RPMI7951 (cell line): ENCODE measurements at places on chromosomes 4 and X.
A peak's percentile ranks its signal among the peaks of the same experiment; 100 is the strongest.

DNA sequence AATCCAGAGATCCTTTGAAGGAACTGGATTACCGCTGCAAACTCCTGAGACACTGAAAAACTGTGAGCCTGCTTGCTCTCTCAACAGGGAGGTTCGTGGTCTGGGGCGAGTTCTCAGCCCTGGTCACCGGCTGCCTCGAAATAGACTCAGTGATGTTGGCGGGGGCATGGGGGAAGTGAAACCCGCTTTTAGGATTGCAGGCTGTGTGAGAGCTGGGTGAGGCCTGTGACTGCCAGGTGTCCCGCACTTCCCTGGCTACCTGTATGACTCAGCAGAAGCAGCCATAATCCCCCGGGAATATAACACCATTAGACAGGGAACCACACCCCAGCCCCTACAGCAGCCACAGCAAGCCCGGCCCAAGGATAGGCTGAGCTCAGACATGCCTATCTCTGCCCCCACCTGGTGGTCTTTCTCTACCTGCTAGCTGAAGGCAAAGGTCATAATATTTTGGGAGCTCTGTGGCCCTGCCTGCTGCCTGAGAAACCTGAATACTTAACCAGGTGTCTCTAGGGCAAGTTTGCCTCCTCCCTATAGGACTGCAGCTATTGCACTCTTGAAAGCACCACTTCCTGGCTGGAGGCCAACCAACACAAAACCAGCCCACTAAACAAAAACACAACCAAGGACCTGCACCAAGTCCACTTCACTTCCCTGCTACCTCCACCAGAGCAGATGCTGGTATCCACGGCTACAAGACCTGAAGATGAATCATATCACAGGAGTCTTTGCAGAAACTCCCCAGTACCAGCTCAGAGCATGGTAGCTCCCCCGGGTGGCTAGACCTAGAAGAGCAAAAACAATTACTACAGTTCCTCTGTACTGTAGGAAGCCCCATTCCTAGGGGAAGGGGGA lies 202.0 kb downstream of the RRAGB start:
- DNase-seq: peak; percentile 0

DNA sequence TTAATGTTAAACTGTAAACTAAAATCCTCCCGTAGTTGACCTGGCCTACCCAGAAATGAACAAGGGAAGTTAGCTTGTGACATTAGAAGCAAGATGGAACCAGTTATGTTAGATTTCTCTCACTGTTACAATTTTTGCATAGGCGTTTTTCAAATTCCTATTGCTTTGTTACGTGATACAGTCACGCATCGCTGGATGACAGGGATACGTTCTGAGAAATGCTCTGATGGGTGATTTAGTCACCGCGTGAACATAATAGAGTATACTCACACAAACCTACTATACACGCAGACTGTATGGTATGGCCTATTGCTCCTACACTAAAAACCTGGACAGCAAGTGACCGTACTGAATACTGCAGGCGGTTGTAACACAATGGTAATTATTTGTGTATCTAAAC lies 46.7 kb upstream of the PUDP start:
- no peak for DNase-seq

DNA sequence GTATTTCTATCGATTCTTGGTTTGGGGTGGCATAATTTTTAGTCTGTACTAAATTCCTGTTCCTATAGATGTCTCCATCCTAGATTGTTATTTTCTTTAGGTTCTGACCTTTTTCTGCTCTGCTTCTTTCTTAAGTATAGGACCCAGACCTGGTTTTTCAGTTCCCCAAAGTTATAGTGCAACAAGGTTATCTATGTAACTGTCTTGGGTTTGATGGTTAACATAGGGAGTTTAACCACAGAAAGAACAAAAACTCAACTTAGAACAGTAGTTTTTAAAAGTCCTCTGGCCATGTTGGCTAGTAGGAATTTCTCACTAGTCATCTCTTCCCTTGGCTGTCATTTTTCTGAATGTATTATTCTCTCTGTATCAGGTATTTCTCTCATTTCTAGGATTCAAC lies 38.8 kb upstream of the MAD2L1 start:
- DNase-seq: no peak

- no peak for DNase-seq
These were observed 115.1 kb downstream of the CPEB2 start for GRCh38 chr4:15117270-15117946.

- no peak for DNase-seq
These were observed 12.9 kb upstream of the BMPR1B start for GRCh38 chr4:94744850-94745249.

GRCh38 chr4:169582706-169583105 lies 29.7 kb downstream of the NEK1 start:
- DNase-seq: no peak

- no peak for DNase-seq
These were observed 94.8 kb downstream of the RNF150 start for GRCh38 chr4:141038428-141038827.
